ENCODE measurements at places on chromosomes 2 and 18.
A peak's percentile ranks its signal among the peaks of the same experiment; 100 is the strongest.

GRCh38 chr2:212484563-212485080, 54.0 kb downstream of the ERBB4 start:
- DNase-seq, result no peak

GRCh38 chr18:25316381-25317018, 35.5 kb downstream of the ZNF521 start:
- DNase-seq, result no peak

GRCh38 chr2:119078796-119079195, 79.8 kb downstream of the C1QL2 start:
- no peak for DNase-seq

DNA sequence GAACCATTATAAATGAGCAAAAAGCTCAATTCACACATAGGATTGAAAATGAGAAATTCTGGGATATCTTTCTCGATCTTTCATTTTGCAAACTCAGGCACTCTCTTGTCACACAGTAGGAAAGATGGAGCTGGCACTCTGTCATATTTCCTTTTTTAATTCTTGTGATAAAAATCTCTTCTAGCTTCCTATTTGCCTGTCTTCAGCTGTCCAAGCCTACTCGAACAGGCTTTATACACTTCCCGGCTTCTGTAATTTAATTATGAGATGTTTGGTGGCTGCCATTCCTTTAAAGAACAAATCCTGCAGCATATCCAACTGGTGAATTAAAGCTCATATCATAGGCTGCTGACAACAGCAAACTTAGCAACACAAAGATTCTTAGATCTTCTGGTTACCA, 1484.3 kb upstream of the PIK3C3 start:
- DNase-seq, result no peak

DNA sequence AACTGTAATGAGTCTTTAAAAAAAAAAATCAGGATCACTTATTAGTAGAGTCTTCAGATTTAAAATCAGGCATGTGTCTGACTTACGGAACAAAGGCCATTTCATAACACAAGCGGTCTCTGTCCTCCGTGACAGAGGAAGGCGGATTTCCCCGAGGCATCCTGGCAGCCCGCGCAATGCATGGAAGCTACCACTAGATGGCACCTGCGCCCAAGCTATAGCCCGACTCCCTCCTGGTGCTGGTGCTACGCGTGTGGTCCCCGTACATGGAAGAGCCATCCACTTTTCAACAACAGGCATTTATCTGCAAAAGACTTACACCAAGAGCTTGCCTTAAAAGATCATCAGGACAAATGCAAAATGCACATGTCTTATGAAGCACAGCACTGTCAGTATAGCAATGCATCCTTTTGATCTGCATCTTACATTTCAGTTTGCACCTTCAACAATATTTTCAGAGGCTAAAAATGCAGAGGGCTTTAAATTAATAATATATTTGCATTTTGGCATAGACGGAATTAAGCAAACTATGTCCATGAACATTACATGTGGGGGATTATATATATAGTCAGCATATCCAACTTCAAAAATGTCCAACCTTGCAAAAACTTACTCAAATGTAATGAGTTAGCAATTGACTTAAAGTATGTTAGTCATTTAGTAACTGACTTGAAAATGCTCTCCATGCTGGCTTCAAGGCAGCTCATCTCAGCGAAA, 96.0 kb downstream of the ZNF516 start:
- DNase-seq, result no peak

GRCh38 chr2:169468841-169469240, 10.5 kb upstream of the BBS5 start:
- no peak for DNase-seq

GRCh38 chr2:99960790-99961189, 181.6 kb downstream of the AFF3 start:
- no peak for DNase-seq

GRCh38 chr18:23162473-23162872, 27.2 kb downstream of the CABLES1 start:
- no peak for DNase-seq

- no peak for DNase-seq
These were observed 246.6 kb downstream of the LRRTM1 start for GRCh38 chr2:80057956-80058355.

- no peak for DNase-seq
These were observed 835.0 kb upstream of the FANCL start for GRCh38 chr2:59076079-59076619.

- no peak for DNase-seq
These were observed 4.5 kb upstream of the GLI2 start for GRCh38 chr2:120731175-120731574.

GRCh38 chr2:199814817-199815211, 36.2 kb downstream of the FTCDNL1 start:
- no peak for DNase-seq

GRCh38 chr2:156064540-156064939, 268.0 kb downstream of the NR4A2 start:
- no peak for DNase-seq

DNA sequence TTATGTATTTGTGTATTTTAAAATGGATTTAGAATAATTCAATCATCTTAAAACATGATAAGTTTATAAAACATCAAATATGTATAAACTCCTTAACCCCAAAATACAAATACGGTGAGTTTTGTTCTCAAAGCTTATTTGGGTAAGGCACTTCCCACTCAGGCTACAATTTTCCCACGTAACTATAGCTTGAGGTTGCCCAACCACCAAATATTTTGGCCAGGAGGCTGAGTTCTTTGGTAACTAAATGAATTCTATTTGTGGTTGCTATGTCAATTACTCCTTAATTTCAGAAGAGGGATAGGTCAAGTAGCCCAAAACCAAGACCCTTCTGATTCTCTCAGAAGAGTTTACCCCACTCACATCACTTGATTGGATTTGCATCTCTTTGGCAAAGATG, 70.4 kb downstream of the MYL12B start:
- no peak for DNase-seq

GRCh38 chr2:108634576-108635160, 84.6 kb upstream of the RANBP2 start:
- no peak for DNase-seq

GRCh38 chr18:78928076-78928475, 51.5 kb upstream of the SALL3 start:
- no peak for DNase-seq

- DNase-seq, result no peak
These were observed at the start of gene PTPRN for GRCh38 chr2:219309278-219309677. Gene PTPRN, minus strand, starts transcription at chr2:219309401. Its CDS starts 69 bp downstream, at chr2:219309332.

- DNase-seq, result no peak
These were observed 147.2 kb downstream of the DTNA start for GRCh38 chr18:34857320-34857719.

GRCh38 chr18:46037512-46038305, 34.4 kb downstream of the PSTPIP2 start:
- DNase-seq, result no peak

GRCh38 chr2:60998628-60999545, 18.6 kb upstream of the PEX13 start:
- DNase-seq, result no peak

- no peak for DNase-seq
These were observed 41.5 kb downstream of the TGFA start for GRCh38 chr2:70511971-70512729.

GRCh38 chr2:2112416-2113105, 218.5 kb downstream of the MYT1L start:
- DNase-seq, result no peak

- DNase-seq, result no peak
These were observed 11.3 kb downstream of the MYO7B start for GRCh38 chr2:127546797-127547196.

GRCh38 chr18:46297124-46297523, 192.9 kb downstream of the HAUS1 start:
- DNase-seq, result no peak

GRCh38 chr2:114400890-114401289, 41.6 kb upstream of the DPP10 start:
- DNase-seq, result no peak

GRCh38 chr2:30204281-30204680, 27.1 kb upstream of the LBH start:
- no peak for DNase-seq

GRCh38 chr2:186639939-186640338, 50.1 kb downstream of the ITGAV start:
- no peak for DNase-seq

GRCh38 chr18:41714872-41715271, 240.2 kb upstream of the PIK3C3 start:
- DNase-seq, result no peak

- no peak for DNase-seq
These were observed 4.5 kb downstream of the FABP1 start for GRCh38 chr2:88123164-88123974.

DNA sequence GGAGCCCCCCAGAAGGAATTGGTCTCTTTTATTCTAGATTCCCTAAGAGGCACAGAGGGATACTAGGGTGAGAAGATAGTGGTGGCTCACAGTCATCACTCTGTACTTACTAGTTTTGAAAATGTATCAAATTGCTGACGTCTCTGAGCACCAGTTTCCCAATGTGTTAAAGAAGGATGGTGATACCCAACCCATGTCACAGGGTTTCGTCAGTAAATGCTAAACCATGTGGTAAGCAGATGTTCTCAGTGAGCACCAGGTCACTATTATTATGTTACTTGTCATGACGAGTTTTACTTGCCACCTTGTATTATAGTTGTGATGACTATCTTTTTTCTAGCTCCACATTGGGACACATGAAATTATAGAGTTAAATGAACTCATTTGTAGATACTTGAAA, 54.7 kb downstream of the NEDD4L start:
- no peak for DNase-seq

GRCh38 chr2:103960951-103961350, 893.0 kb upstream of the POU3F3 start:
- DNase-seq, result no peak

DNA sequence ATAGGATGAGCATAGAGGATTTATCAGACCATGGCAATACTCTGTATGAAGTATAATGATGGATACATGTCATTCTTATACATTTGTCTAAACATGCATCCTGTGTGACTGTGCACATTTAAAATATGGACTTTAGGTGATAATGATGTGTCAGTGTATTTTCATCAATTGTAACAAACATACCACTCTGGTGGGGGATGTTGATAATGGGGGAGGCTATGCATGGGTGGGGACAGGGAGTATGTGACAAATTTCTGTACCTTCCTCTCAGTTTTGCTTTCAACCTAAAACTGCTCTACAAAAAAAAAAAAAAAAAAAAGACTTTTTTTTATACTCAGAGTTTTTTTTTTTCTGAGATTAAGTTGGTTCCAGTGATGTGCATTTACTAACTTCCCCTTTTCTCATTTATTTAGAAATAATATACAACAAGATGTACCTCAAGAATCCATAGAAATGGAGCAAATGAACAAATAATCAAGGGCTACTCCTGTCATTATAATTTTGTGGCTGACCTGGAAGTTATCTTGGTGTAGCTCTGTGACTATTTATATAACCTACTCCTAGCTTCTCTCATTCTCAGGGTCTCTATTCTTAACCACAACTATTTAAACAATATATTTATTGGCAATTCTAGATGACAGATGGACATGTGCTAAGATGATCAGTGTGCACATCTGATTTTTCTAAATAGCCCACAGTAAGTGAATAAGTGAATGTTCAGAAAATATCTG, 108.9 kb upstream of the ITGA4 start:
- DNase-seq, result peak; percentile 65

GRCh38 chr2:115374981-115375380, 932.5 kb downstream of the DPP10 start:
- DNase-seq, result no peak

DNA sequence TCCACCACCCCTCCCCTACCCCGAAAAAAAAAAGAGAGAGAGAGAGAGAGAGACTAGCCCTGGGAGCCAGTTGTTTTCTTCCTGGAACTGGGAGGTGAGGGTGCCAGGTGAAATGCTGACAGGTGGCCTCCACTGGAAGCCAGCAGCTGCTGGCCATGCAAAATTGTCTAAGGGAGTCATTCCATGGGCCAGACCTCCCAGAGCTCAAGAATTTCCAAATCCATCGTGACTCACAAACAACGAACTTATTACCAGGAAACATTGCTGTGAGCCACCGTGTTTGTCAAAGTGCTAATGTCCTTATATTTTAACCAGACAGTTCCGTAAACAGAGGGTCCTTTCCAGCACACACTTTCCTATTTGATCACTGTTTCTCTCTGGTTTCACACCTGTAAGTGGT, 68.5 kb upstream of the PID1 start:
- DNase-seq, result no peak

GRCh38 chr2:226185616-226186211, 613.9 kb downstream of the IRS1 start:
- no peak for DNase-seq

GRCh38 chr18:2143636-2144035, 427.7 kb downstream of the METTL4 start:
- no peak for DNase-seq

DNA sequence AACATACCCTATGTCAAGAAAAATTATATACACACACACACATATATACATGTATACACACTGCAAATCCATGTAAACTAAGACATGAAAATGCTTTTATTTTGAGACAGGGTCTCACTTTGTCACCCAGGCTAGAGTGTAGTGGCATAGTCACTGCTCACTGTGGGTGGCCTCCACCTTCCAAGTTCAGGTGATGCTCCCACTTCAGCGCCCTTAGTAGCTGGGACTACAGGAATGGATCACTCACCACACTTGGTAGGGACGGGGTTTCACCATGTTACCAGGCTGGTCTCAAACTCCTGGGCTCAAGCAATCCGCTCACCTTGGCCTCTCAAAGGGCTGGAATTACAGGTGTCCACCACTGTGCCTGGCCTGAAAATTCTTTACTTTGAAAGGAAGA, 617.6 kb downstream of the NYAP2 start:
- no peak for DNase-seq

GRCh38 chr2:122150524-122151280, 395.3 kb downstream of the TSN start:
- DNase-seq, result no peak

DNA sequence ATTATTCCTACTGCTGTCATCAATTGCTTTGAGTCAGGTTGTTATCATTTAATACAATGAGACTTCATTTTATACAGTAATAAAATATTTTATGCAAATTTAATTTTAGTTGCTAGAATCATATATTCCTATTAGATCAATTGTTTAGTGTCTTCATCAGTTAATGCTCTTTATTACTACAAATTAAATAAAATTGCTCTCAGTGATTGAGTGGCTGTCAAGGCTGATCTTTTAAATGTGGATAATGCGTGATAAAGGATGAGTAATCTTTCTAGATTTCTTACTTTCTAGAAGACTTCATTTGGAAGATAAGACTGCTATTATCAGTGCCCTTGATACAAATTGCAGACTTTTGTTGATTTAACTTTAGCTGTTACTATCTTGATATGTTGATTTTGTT, 59.6 kb upstream of the CDH2 start:
- DNase-seq, result no peak

All from GM12864 (cell line).